ENCODE measurements at places on chromosomes 6 and 20. TPM values are rescaled to one million over a fixed set of nuclear protein-coding genes. Genes with fewer than 3 reads are reported as not detected.

Gene MRAP2
- total RNA-seq, result 17.3 TPM

DNA sequence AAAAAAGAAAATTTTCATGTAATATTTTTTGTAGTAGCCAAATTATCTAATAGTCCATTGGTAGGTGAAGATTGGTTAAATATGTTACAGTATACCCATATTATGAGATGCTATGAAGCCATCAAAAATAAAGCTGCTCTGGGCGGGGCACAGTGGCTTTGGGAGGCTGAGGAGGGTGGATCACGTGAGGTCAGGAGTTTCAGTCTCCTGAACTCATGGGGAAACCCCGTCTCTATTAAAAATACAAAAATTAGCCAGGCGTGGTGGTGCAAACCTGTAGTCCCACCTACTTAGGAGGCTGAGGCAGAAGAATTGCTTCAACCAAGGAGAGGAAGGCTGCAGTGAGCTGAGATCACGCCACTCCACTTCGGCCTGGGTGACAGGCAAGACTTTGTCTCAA lies 360.5 kb downstream of the KIF16B start:
- H3K4me3 ChIP-seq, result no peak overlapping the region
- H3K36me3 ChIP-seq, result no peaks in the 10 kb centered on the region
- H3K27ac ChIP-seq, result no peak overlapping the region
- no peaks in the 10 kb centered on the region for H3K4me1 ChIP-seq
- DNase-seq, result no peak

DNA sequence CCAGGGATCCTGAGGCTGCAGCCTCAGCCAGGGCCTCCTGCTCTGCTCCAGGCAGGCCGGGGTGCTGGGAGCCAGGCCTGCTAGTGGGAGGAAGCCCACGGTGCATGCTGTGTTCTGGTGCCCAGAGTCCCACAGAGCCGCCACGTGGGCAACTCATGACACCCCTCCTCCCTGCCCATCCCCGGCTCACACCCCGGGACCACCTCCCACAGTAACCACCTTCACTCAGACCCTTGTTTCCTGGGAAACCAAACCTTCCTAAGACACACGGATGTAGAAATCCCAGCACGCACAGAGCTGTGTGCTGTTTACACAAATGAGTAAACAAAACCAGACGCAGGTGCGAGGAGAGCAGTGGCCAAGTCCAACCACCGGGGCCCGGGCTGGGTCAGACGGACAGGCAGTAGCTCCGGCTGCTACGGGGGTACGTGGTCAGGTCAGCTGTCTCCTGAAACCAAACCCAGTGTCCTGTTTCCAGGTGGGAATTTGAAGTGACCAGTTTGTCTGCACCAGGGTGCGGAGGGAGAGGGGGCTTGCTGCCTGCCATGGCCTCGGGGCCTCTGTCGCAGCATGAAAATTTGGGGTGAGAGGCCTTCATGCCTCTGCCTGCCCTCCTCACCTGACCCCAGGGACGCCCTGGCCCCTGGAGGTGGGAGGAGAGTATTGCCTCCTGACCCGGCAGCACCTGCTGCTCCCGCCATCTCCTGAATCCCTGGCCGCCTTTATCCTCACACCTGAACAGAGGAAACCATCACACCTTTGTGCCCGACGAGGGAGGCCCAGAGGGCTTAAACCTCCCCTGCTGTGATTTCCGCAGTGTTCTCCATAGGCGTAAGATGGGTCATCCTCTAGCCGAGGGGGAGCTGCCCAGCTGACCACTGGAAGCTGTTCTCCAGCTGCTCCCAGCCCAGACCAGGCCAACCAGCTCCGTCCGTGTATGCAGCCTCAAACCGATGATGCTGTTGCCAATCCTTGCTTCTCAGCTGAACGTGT lies 52.0 kb upstream of the SMOC2 start:
- DNase-seq, result no peak
- no peak overlapping the region for H3K4me3 ChIP-seq
- no peak overlapping the region for H3K27ac ChIP-seq
- peaks cover 8% of the 10 kb centered on the region for H3K27me3 ChIP-seq
- no peaks in the 10 kb centered on the region for H3K36me3 ChIP-seq

- no peaks in the 10 kb centered on the region for H3K4me1 ChIP-seq
- H3K36me3 ChIP-seq, result no peaks in the 10 kb centered on the region
- DNase-seq, result no peak
- H3K4me3 ChIP-seq, result no peak overlapping the region
These were observed 222.4 kb downstream of the CBLN4 start for GRCh38 chr20:55782912-55783253.

Gene CLDN20
- not detected for total RNA-seq

DNA sequence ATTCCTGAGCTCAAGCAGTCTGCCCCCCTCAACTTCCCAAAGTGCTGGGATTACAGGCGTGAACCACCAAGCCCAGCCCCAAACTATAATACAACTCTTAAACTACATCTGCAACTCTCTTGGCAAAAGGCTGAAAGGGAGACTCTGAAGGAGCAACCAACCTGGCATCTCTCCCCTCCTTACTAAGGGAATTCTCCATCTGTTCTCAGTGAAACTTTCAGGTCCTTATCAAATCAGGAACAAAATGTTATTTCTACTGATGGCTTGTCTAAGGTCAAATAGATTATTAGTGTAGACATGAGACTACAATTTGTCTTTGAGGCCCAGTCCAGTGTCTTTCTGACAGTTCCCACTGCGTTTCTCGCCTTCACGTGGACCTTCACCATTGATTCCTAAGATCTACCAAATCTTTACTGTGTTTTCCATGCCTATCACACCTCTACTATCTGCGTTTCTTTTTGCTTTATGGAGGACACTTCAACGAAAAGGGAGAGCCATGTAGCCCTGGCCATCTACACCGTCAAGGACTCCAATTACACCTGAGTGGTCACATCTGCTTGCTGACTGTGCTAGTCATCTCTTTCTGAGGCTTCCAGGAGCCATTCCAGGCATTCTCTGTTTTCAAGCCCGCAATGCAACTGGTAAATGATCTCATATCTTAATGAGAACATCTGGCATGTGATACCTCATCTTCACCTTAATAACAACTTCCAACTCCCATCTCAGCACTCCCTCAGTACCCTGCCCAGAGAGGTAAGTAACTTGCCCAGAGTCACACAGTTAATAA lies 405.7 kb upstream of the CITED2 start:
- no peak overlapping the region for H3K27ac ChIP-seq
- DNase-seq, result no peak
- no peak overlapping the region for H3K4me3 ChIP-seq
- no peaks in the 10 kb centered on the region for H3K27me3 ChIP-seq

Gene PDSS2
- 14.5 TPM for total RNA-seq

DNA sequence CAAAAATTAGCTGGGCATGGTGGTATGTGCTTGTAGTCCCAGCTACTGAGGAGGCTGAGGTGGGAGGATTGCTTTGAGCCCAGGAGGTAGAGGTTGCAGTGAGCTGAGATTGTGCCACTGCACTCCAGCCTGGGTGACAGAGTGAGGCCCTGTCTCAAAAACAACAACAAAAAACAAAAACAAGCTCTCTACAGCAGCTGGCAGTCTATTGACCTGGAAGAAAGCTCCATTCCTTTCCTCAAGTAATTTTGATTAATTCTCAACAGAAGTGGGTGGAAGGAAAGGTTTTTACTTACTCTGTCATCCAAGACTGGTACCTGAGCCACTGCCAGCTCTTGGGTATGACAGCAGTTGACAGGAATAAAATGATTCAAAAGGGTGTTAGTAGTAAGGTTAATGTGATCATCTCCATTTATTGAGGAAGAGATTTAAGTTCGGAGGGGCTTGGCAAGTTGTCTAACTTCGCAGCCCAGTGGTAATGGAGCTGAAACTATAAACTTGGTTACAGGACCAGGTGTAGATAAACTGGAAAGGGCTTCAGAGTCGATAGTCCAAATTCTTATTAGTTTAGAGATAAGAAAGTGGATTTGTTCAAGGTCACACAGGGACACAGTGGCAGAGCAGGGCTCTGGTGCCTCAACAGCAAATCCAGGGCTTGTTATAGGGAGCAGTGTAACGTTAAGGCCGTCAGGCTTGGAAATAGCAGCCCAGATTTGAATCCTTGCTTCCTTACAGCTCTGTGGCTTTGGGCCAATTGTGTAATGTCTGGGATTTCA lies 14.8 kb downstream of the SRSF3 start:
- peaks cover 53% of the 10 kb centered on the region for H3K36me3 ChIP-seq
- H3K4me3 ChIP-seq, result no peak overlapping the region
- H3K4me1 ChIP-seq, result no peaks in the 10 kb centered on the region
- H3K27ac ChIP-seq, result no peak overlapping the region
- no peaks in the 10 kb centered on the region for H3K27me3 ChIP-seq

Gene MAS1
- 0.10 TPM for total RNA-seq

DNA sequence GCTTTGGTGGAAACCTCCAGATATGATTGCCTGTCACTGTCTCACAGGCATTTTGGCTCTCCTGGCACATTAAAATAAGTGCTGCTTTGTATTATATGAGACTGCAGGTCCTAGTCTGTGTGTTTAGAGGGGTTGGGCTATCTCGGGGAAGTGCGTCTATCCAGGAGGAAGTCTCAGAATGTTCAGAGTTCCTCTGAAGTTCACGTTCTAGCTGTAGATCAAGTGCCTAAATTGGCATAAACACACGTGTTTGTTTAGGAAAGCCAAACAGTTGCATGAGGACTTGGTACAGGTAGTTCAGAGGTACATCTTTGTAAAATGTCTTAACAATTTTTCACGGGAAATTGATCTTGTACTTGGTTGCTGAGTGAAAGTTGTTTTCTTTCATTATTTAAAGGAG lies 36.4 kb upstream of the SLC22A1 start:
- H3K4me3 ChIP-seq, result no peak overlapping the region
- no peak for DNase-seq
- H3K27ac ChIP-seq, result no peak overlapping the region
- no peaks in the 10 kb centered on the region for H3K27me3 ChIP-seq

- peaks cover 21% of the 10 kb centered on the region for H3K27me3 ChIP-seq
- H3K36me3 ChIP-seq, result no peaks in the 10 kb centered on the region
- no peak overlapping the region for H3K4me3 ChIP-seq
- no peak overlapping the region for H3K27ac ChIP-seq
- DNase-seq, result no peak
These were observed 74.5 kb downstream of the JPH2 start for GRCh38 chr20:44112456-44112855.

DNA sequence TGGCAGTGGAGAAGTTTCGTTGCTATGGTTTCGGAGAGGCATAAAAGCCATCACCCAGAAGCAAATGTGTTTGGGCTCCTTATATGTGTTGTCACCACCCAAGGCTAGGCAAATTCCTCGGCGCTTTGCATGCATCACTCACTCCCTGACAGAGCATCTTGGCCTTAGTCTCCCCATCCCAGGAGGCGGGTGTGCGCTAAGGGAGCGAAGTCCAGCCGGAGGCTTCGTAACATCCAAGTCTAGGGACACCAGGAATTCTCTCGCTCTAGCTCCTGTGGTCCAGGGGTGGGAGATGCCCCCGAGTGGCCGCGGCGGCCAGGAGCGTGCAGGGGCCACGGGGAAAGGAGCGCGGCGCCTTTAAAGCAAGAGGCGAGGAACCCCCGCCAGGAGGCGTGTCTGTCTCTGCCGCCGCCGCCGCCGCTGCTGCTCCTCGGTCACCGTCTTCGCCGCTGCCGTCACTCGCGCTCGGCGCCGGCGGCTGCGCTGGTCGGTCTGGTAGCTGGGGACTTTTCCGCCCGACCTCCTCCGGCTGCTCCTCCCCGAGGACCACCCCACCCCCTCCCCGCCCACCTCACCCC lies at the start of gene GRIK2:
TSS of gene GRIK2 (plus strand) at position 458 of the 578 bp plus-strand sequence.
- no peak for DNase-seq
- H3K4me3 ChIP-seq, result peak within 1 kb of the TSS; percentile 67
- H3K27ac ChIP-seq, result peak within 1 kb of the TSS; percentile 48
- H3K27me3 ChIP-seq, result peaks cover 12% of the 10 kb centered on the region
- H3K36me3 ChIP-seq, result no peaks in the 10 kb centered on the region
- H3K4me1 ChIP-seq, result peaks cover 26% of the 10 kb centered on the region

Gene PLCB1
- total RNA-seq, result 98.3 TPM

GRCh38 chr6:39005774-39006173 lies 42.8 kb upstream of the GLP1R start:
- no peaks in the 10 kb centered on the region for H3K36me3 ChIP-seq
- H3K4me3 ChIP-seq, result no peak overlapping the region
- no peaks in the 10 kb centered on the region for H3K4me1 ChIP-seq
- H3K27me3 ChIP-seq, result no peaks in the 10 kb centered on the region
- H3K27ac ChIP-seq, result no peak overlapping the region
- no peak for DNase-seq

Data from spinal cord (tissue), 10 donors.